Keratinocyte (primary cell): ENCODE measurements at places on chromosomes 3 and 15. TPM values are rescaled to one million over a fixed set of nuclear protein-coding genes. Genes with fewer than 3 reads are reported as not detected.

DNA sequence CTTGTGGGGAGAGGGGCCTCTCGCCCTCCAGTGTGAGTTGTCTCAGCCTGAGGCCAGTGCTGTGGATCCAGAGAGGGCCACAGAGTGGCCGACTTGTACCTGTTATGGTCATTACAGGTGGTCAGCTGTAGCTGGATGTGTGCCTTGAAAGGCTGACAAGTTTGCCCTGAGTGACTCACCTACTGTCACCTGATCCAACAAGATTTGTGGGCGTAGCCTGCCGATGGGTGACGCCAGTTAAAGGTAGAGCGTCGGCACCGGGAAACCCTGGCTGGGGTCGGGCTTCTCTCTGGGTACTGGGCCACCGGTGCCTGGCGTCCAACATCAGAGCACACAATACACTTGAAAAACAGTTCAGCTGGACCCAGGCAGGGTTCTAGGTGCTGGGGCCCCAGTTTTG lies 2.8 kb upstream of the ISG20 start:
- DNase-seq, result no peak

DNA sequence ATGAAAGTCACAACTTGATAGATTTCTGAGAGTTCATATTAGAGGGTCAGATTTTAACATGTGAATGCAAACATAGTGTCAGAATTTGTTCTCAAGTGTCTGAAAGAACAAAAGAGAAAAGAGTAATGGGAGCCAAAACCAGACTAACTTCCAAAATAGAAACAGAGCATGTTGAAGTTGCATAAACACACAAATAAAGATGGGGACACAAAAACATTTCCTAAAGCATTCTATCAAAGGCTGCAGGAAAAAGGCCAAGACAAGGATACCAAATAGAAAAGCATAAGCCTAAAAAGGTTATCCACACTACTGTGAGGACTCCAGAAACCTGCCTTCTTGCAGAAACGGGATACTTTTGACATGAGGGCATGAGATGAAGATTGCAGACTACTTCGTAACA lies 2.8 kb downstream of the FHIT start:
- no peak for DNase-seq

GRCh38 chr15:70306081-70306480 lies 208.4 kb upstream of the TLE3 start:
- DNase-seq, result no peak

GRCh38 chr15:55628369-55628730 lies 40.2 kb upstream of the PYGO1 start:
- no peak for DNase-seq

GRCh38 chr3:20352546-20353179 lies 166.7 kb upstream of the SGO1 start:
- DNase-seq, result no peak

- DNase-seq, result no peak
Observed at GRCh38 chr3:42381551-42382082, 28.8 kb downstream of the LYZL4 start.

GRCh38 chr15:54298396-54298795 lies 320.2 kb downstream of the UNC13C start:
- no peak for DNase-seq

GRCh38 chr3:141940194-141940776 lies 63.8 kb downstream of the ATP1B3 start:
- peak; percentile 95 for DNase-seq

GRCh38 chr3:194928227-194928626 lies 242.5 kb downstream of the FAM43A start:
- DNase-seq, result no peak

- no peak for DNase-seq
Observed at GRCh38 chr15:34725556-34725955, 29.2 kb downstream of the GJD2 start.

- no peak for DNase-seq
Observed at GRCh38 chr3:72127224-72127612, 342.3 kb upstream of the PROK2 start.

NOX5 gene
- polyA plus RNA-seq, result 0.09 to 0.18 TPM (median 0.16 TPM) in 3 replicates

DGKG gene
- polyA plus RNA-seq, result 0.04 to 0.52 TPM (median 0.22 TPM) in 3 replicates

C3orf70 gene
- polyA plus RNA-seq, result 0.01 TPM in 1 of 3 replicates, not detected in the others

SOX14 gene
- not detected in 3 replicates for polyA plus RNA-seq

RTP1 gene
- polyA plus RNA-seq, result not detected in 3 replicates

MCTP2 gene
- polyA plus RNA-seq, result 21.2 to 22.4 TPM (median 22.0 TPM) in 3 replicates

MAN2C1 gene
- 35.4 to 63.0 TPM (median 42.3 TPM) in 3 replicates for polyA plus RNA-seq

GJD2 gene
- polyA plus RNA-seq, result not detected in 3 replicates

ALDH1A2 gene
- 1.4 to 1.9 TPM (median 1.7 TPM) in 3 replicates for polyA plus RNA-seq
